ENCODE measurements at places on chromosomes 2 and 18.

DNA sequence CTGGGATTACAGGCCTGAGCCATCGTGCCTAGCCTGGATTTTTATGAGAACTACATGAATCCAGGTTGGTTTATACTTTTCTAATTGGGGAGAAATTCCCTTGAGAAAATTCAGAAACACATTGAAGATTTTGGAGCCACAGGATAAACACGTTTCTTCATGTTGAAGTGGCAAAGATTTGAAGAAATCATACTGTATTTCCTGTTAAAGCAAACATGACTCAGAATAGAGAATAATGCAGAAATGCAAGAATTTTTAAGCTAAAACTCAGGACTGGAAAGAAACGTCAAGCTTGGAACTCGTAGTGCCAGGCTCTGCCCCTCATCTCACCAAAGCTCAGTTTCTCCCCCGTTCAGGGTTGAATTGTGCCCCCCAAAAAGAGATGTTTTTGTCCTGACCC, 32.1 kb upstream of the TAF1B start:
- no peak for DNase-seq

DNA sequence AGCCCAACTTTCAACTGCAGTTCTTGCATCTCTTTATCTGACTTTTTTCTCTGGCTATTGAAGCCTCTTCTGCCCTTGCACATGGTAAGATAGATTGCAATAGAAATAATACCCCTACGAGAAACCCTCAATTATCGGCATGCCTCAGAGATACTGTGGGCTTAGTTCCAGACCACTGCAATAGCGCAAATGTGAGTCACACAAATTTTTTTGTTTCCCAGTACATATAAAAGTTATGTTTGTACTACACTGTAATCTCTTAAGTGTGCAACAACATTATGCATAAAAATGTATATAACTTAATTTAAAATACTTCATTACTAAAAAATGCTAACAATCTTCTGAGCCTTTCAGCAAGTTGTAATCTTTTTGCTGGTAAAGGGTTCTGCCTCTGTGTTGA, 124.7 kb downstream of the PDE1A start:
- DNase-seq = no peak

DNA sequence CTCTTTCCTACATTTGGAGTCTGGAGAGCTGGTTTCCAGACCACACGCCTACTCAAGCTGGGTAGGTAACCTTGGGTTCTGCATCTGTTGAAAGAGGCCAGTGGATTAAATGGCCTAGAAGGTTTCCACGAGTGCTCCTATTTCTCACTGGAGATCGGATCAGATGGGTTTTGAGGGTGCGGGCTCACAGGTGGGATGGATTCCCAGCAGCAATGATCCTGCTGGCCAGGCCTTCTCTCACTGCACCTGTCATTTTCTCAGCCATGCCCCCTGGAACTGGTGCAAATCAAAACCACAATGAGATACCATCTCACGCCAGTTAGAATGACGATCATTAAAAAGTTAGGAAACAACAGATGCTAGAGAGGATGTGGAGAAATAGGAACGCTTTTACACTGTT, 747.5 kb upstream of the RAB6C start:
- DNase-seq = no peak

GRCh38 chr2:19736191-19736831, 165.5 kb downstream of the TTC32 start:
- DNase-seq = no peak

GRCh38 chr2:133459590-133459989, 108.7 kb downstream of the NCKAP5 start:
- DNase-seq = no peak

DNA sequence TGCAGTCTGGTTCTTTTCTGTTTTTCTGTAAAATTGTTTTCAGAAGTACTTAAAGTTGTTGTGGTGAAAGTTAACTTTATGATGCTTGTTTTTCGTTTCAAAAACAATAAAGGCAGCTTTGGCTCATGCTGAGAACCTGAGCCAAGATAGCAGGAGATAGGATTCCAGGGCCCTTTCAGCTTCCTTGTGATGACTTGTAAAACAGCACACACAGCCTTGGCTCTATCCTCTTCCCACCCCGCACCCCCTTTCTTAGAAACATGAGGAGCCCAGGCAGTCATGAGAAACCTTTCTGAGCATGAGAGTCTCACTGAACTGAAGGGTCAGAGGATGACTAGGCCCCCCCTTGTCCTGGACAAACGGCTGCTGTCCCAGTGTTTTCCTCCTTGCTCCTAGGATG, 12.4 kb upstream of the CHRNA1 start:
- DNase-seq = no peak

GRCh38 chr2:59540864-59541263, 1012.6 kb downstream of the BCL11A start:
- no peak for DNase-seq

- no peak for DNase-seq
These were observed 239.4 kb downstream of the KLHL29 start for GRCh38 chr2:23624378-23624777.

DNA sequence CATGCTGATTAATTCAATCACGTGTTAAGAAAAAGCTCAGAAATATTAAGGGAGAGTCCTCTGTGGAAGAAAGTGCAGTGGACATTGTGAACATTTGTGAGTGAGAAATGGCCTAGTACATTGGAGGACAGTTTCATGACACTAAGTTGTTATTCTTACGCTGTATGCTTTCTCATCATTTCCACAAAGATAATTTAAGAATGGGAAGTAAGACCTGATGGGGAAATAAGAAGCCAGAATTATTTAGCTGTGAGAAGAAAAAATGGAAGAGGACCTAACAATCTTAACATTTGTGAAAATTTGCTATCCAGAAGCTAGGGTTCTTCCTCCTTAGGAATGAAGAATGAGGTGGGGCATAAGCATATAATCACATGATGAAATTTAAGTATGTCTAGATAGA, 15.2 kb upstream of the RAPH1 start:
- DNase-seq = no peak

DNA sequence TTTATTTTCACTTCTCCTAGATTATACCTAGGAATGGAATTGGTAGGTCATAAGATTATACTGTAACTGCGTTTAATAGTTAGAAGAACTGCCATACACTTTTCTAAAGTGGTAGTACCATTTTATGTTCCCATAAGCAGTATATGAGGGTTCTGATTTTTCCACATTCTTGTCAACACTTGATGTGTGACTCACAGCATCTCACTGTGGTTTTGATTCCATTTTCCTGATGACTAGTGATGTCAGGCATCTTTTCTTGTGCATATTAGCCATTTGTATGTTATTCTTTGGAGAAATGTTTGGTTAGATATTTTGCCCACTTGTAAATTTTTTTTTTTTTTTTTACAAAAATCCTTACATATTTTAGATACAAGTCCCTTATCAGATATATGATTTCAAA, 2.3 kb downstream of the DCAF17 start:
- no peak for DNase-seq

DNA sequence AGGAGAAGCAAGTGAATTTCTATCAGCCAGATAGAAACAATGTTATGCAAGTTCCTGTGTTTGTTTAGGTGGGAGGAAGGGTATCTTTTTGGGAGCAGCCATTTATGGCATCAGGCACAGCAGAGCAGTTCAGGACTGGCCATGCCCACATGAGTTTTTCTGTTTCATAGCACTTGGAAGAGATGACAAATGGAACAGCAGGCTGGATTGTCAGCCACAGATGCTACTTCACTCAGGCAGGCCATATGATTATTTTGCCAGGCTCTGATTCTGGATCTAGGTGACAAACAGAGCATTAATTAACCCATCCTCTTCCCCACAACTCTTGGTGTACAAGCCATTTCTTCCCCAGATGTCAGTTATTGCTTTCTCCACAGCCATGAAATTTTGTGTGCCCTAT, 63.8 kb downstream of the GALNT13 start:
- DNase-seq = no peak

- no peak for DNase-seq
These were observed 82.3 kb downstream of the SS18 start for GRCh38 chr18:26008096-26008495.

DNA sequence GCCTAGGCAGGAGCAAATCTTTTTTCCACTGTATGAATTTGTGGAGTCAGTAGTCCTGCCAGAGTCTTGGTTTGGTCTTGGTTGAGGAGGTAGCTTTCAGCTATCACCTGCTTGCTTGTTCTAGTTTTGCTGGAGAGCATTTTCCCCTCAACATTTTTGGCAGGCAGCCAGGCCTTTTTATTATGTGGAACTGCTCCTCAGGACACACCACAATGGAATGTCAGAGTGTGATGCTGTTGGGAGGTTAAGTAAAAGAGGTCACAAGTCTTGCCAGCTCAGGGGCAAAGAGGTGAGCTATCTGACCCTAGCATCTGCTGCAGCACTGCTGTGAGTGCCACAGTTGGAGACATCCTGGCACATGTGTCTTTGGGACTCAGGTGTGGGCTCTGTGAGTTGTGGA, 258.0 kb downstream of the CNTNAP5 start:
- no peak for DNase-seq

GRCh38 chr2:204365811-204366210, 179.5 kb upstream of the PARD3B start:
- no peak for DNase-seq

GRCh38 chr2:62736899-62737559, 31.5 kb downstream of the EHBP1 start:
- no peak for DNase-seq

DNA sequence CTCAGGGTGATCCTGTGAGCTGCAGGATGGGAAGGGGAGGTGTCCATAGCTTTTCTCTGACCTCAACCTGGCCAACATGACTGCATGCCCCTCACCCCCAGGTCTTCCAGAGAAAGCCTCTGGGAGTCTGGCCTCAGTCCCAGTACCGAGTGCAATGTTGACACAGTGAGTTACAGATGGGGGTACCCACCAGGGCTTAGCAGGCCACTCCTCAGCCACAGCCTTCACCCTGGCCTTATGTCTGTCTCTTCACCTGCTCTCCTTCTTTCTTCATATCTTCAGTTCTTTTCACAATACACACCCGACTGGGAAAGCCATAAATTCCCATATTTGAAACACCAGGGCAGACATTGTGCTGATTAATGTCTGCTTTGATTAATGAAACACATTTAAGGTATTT, 33.5 kb downstream of the AOX1 start:
- DNase-seq = no peak

DNA sequence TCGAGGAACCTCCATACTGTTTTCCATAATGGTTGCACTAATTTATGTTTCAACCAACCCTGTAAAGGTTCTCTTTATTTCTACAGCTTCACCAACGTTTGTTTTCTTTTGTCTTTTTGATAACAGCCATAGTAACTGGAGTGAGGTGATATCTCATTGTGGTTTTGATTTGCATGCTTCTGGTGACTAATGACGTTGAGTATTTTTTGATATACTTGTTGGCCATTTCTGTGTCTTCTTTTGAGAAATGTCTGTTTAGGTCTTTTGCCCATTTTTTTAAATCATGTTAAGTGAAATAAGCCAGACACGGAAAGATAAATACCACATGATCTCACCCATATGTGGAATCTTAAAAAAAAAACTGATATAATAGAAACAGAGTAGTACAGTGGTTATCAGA, 74.8 kb upstream of the SMIM21 start:
- no peak for DNase-seq

DNA sequence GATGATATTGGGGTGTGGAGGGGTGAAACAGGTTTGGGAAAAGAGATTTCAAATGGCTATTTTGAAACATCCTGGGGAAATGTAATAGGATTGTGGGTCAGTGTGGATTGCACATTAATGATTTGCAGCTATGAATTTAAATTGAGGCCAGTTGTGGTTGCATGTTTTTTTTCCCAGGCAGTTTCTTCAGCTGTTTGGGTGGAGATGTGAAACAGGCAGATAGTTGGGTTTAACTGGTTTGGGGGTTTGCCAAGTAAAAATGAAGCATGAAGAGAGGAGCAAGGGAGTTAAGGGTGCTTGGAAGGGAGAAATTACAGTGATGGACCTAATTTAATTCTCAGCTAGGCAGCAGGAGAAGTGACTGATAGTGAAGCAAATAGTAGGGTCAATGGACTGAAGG, 16.8 kb downstream of the GPD2 start:
- no peak for DNase-seq

GRCh38 chr2:55862673-55863390, 60.8 kb downstream of the EFEMP1 start:
- no peak for DNase-seq

Measured in T-helper 2 cell (primary cell).